ENCODE measurements at places on chromosomes 16 and 17.

- no peak for DNase-seq
Observed at GRCh38 chr17:82788206-82789001, 36.5 kb downstream of the TBCD start.

DNA sequence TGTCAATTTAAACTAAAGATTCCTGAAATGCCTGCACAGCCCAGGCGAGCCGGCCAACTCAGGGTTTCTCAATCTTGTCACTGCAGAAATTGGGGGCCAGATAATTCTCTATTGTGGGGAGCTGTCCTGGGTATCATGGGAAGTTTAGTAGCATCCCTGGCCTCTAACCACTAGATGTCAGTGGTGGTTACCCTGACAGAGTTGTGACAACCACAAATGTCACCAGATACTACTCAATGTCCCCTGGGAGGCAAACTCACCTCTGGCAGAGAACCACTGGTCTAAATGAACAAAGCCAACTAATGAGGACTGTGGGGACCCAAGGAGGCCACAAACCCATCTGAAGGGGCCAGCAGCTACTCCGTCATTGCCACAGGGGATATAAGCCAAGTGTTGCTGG lies 90.9 kb downstream of the MYH11 start:
- peak; percentile 44 for DNase-seq

DNA sequence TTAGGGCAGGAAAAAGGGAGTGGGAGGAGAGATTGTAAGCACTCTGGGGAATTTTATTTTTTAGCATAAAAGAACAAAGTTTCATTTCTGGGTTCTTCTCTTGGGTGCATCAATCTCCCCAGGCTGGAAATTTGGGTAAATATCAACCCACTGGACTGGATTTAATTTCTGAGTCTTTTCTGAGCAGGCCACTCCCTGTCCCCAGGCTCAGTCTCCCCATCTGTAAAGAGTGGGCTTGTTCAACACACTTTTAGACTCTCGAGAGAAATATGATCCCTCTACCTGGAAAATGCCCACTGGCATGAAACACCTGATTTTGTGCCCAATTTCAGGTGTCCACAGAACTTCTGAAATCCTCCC lies 617 bp upstream of the VTN start:
- DNase-seq, result no peak

DNA sequence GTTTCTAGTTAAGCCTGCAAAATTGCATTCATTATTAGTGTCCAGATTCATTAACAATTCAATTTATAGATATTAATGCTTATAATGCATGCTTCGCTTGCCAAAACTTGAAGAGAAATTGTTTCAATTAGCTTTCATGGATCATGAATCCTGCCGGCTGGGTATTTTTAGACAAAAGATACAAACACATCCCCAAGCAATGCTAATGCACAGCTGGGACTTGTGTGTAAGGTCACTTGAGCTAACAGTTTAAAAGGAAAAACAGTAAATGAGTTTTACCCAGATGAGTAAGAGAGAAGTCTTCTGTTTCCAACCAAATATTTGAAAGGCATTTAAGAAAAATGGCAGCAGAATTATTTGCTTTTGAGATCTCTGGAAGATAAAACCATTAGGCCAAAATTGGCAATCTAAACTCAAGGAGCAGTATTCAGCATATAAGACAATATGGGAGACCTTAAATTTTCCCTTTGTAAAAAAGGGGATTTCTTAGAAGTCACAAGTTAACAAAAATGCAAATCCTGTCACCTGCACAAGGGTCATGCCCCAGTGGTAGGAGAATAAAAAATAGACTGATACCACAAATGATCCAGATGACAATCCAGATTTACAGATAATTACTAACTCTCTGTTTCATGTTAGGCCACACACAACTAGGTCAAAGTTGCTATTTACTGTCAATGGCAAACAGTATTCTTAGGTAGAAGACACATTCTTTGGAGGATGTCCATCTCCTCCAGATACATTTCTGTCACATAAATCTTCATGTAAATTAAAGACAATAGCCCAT lies 418.4 kb upstream of the PMFBP1 start:
- DNase-seq, result no peak

DNA sequence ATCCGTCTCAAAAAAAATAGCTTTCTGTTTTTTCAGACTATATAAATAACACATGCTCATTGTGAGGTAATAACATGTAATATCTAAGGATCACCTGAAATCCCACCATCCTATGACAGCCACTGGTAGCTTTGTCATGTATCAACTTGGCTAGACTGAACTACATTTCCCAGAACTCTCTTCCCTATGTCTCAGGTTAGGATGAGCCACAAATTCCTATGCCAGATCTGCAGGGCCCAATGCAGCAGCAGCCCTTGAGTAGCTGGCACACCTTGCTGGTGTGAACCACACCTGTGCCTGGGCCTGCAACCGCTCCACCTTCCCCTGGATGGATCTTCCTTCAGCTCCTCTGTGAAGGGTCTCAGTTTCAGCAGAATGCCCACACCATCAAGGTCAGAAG lies 28.1 kb downstream of the OGFOD1 start:
- DNase-seq, result peak; percentile 7

- DNase-seq, result no peak
Observed at GRCh38 chr17:65261152-65261551, 124.0 kb downstream of the RGS9 start.

DNA sequence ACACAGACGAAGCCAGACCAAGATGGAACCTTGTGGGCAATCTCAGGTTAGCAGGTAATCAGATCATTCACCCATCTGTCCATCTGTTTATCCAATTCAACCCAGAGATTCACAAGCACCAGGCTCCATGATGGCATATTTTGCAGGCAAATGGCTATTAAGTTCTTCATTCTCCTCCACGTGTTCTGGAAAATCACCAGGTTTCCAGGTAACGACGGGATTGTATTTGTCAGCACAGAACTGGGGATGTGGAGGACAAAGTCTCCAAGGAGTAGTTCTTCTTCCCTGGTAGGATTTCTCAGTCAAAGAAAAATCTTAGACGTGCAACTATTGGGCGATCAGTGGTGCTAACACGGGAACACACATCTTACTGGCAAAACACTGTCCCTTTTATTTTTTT lies 368.8 kb downstream of the SLC39A11 start:
- no peak for DNase-seq

GRCh38 chr16:11560701-11561453 lies 25.8 kb downstream of the LITAF start:
- DNase-seq, result peak; percentile 72

DNA sequence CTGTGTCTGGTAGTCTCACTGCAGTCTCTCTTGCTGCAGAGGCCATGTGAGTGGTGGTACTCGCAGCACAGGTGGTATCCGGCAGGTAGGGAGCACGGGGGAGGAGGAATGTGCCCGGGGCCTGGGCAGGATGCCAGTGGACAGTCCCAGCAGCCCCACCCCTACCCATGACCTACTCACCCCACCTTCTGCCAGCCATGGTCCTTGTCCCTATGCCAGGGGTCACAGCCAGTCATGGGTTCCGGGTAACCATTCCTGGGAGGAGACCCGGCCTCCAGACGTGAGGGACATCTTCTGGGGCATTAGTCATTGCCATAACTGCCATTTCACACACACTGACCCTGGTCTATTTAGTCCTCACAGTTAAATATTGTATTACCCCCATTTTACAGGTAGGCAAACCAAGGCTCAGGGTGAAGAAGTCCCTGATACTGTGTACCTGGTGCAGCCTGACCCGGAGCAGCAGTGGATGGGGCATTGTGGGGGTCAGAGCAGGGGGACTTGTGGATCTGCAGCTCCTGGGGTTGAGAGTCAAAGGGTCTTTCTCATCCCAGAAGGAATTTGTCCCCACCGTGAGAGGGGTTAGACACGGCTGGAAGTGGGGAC lies 58.8 kb upstream of the TAC4 start:
- DNase-seq, result no peak

DNA sequence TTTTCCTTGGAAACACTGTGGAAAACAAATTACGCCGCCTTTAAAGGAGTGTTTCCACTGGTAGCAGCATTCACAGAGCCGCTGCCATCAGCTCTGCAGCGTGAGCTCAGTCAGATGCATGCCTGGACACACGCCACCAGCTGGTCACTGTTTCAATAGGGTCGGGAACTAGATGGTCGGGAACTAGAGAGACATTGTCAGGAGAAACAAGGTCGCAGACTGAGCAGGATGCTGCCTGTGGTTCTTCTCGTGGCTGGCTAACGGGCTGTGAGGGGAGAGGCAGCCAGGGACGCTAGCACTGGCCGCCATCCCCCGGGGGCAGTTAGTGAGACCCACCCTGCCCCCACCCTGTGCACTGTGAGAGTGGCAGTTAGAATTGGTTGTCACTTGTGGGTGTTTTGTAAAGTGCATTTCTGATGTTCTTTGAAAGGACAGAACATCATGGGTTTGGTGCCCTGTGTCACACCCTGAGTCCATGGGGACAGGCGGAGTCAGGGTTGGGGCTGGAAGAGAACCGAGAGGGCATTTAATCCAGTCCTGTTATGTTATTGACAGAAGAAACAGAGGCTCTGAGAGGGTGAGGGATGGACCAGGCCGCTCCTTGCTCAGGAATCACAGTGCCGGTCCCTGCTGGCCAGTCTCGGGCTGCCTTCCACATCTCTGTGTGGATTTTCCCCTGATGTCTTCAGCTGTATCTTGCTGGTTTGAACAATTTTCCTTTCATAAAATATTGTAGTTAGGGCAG lies 86.3 kb downstream of the SPECC1 start:
- DNase-seq, result no peak

DNA sequence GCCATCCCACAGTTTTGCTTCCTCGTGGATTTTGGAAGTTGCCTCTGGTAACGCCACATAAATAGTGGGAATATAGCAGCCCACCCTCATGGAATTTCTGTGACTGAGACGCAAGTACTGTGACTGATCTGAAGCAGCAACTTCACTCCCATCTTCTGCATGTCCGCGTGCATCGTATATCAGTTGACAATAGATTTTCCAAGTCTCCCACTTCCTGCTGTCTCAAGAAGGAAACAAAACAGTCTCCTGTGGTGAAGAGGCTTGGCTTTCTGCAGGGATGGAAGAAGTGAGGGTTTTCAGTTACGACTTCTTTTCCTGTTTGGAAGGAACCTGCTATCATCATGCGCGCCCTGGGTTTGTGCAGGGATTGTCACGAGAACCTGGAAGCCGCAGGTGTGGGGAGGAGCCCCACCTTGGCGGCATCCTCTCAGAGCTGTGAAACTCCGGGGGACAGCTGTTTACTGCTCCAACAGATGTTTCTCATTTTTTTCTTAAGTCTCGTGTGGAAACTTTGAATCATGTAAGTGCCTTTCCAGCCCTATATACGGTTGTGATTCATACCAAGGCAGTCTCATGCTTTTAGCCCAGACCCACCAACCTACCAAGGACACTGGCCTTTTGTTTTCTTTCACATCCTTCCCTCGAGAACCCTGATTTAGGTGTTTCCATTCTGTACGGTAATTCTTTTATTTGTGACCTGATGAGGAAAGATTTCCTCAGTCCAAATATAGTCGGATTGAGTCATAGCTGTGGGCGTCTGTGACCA lies 57.5 kb downstream of the WIPI1 start:
- DNase-seq, result peak; percentile 69

DNA sequence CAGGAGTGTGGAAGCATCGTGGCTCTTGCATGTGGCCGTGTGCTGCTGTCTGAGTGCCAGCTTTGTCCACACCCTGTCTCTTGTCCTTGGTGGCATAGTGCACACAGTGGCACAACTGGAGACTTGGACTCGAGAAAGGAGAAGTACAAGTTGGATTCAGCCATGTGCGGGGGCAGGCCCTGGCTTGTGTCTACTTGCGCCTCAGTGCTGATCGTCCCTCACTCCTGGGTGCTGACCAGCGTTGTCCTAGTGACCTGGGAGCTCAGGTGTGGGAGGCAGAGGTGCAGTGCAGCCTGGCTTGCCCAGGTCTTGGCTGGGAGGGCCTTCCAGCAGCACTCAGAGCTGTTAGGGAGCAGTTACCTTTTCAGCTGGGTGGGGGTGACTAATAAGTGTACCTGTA lies 20.6 kb downstream of the MPRIP start:
- no peak for DNase-seq

DNA sequence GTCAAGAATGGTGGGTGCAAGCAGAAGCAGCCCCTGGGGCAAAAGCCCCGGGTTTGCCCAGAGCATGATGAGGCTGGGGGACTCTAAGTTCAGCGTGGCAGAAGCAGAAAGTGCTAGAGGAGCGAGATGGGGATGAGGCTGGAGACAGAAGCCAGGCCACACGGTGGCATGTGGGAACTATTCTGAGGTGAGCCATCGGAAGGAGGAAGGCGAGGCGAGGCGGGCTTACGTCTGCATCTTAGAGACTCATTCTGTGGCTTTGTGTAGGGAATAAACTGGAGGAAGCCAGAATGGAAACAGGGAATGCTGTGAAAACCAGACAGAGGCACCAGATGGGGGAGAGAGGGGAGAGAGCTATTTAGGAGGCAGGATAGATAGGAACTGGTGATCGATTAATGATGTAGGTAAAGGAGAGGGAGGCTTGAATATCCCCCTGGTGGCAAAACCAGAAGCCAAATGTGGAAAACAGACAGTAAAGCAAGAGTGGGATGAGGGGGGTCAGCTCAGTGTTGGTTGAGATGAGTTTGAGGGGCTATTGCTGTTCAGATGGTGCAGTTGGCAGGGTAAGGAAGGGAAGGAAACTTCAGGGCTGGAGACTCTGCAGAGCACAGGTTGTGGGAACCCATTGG lies 3.1 kb upstream of the TNFSF13 start:
- DNase-seq, result no peak

DNA sequence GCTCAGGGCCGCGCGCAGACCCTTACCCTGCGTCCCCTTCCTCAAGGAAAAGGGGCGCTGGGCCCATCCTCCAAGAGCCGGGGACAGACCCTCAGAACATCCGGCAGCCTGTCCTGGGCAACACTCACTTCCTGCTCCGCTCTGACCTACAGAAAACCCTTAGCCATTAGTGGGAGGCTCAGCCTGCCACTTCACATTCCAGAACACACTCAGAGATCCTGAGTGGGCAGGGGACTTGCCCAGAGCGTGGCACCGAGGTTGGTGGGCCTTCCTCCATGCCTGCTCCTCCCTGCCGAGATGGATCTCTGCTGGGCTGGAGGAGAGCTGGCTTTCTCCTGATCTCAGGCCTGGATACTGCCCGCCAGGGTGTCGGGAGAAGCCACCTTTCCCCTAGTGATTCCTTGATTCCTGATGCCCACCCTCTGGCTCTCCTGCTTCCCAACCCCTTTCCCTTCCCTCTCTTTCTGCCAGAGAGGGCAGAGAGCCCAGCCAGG lies 1.5 kb downstream of the SCARF1 start:
- no peak for DNase-seq

Data from activated CD4-positive, alpha-beta T cell treated with anti-CD3 and anti-CD28 coated beads for 36 hours (primary cell).